ENCODE measurements at places on chromosomes 3 and 15.

DNA sequence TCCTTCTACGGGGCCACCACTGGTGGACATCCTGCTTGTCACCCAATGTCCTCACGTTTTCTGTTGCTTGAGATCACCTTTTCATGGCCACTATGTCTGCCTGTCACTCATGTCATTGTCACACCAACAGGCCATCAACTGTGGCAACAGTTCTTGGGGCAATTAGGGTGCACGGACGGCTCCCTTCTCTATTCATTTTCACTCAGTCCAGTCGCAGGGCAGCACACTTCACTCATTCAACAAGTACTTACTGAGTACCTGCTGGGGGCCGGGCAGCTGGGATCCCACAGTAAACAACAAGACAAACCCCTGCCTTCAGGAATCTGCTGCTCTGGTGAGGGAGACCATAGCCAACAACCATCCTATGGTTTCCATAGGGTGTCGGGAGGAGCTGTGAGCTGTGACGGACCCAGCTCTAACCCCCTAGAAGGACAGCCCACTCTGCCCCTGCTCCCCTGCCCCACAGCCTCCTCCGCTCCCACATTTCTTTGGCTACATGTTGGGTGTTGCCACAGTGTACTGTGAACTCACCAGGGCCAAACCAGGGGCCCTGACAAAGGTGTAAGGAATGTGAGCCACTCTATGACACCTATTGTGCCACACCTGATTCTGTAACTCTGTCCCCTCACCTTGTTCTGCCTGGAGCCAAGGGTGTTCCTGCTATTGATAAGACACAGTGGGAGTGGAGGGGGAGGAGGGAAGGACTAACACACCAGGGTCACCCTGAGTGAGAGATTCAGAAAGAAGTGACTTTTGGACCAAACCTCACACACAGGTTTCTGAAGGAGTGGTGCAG lies 1.9 kb downstream of the VILL start:
- no peak for DNase-seq

DNA sequence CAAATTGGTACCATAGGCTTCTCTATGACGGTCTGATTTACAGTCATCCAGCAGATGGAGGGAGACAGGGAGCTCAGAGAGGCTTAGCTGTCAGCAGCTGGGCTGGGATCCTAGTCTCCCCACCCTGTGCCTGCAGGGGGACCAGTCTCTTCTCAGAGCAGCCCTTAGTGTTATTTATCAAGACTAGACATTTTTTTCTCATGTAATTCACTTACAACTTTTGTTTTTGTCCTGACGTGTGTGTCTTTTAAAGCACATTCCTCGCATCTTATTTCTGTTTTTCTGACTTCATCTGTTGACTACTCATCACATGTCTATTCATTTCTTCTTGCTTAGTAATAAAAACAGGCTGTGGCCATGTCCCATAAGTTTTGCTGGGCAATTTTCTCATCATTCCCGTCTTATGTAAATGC lies 116.1 kb downstream of the KLF13 start:
- peak; percentile 86 for DNase-seq

DNA sequence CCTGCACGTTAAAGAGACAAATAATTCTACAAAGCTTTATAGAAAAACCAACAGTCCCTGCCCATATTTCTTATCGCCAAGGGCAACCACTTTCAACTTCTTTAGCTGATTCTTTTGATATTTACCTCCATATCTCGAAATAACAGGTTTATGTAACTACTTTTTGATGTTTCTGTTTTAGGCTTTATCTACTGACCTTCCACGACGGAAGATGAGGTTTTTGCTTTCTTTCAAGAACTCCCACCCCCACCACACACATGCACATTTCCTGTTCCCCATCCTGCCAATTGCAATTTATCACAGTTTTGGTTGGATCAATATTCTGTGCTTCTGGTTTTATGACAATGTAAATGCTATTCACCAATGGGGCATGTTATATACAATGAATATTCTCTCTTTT lies 330.4 kb upstream of the ICE2 start:
- no peak for DNase-seq

GRCh38 chr3:43998836-43999727 lies 242.6 kb upstream of the TOPAZ1 start:
- DNase-seq, result no peak

Data from suppressor macrophage treated with lipopolysaccharide for 4 hours (primary cell).